ENCODE measurements at places on chromosomes 7 and 10.

DNA sequence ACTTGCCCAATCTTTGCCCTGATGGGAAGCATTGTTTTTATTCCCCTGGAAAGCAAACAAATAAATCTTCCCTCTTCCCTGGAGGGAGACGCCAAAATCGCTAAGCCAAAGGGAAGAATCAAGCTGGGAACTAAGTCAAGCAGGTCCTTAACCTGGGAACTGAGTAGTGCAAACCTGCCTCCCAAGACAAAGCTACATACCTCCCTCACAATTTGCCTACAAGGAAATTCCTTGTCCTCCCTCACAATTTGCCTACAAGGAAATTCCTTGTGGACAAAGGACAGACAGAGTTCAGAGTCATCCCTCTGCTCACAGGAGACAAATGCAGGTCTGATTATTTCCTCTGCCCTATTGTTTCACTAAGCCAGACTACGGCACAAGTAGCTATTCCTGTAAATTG lies 50.5 kb downstream of the SPOCK2 start:
- no peak for DNase-seq

DNA sequence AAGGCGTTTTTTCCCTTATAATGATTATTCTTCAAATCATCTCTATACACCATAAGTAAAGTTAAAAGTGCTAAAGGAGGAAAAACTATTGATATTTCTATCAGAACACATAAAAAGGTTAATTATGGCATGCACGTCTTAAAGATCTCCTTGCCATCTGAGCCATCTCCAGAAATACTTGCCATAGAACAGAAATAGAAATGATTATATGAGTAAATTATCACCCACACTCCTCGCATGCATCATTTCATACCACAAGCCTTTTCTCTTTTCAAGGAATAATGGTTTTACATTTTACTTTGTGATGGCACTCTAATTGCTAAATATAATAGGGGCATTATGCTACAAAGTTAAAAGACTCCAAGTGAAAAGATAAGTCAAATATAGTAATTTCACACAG lies 55.7 kb upstream of the GLCCI1 start:
- no peak for DNase-seq

DNA sequence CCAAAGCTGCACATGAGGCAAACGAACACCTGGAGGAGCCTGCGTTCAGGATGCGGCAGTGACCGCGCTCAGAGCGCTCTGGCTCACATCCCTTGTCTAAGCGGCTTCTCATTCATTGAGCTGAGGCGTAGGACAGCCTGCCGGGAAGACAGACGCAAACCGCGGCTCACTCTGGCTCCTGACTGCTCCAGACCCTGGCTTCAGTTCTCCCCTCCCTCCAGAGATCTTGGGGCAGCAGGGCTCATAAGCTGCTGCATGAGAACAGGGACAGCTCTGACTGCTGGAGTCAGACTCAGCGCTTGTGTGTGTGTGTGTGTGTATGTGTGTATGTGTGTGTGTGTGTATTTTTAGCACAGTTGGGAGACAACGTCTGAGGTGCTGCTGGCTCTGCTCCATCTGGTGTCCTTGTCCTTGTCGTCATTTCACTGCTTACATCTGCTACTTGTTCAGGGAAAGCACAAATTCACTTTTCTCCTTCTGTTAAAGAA lies 15.8 kb upstream of the LYZL2 start:
- no peak for DNase-seq

DNA sequence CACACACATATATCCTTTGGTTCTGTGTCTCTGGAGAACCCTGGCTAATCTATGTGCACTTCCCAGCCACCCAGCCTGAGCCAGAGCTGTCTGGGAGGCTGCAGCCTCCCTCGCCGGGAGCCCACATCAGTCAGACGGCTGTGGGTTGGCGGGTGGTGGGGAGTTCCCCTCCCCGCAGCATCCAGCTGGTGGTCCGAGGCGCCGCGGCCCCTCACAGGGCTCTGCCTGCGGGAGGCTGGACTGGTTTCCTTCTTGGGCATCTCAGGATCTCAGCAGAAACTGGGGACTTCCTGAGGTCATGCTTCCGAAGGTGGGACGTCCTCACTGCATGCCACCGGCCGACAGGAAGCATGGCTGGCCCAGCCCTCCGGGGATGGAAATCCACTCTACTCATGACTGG lies 22.0 kb upstream of the PSMG3 start:
- no peak for DNase-seq
